Fibroblast of skin of left biceps (primary cell): ENCODE measurements at places on chromosomes 2 and 18.

DNA sequence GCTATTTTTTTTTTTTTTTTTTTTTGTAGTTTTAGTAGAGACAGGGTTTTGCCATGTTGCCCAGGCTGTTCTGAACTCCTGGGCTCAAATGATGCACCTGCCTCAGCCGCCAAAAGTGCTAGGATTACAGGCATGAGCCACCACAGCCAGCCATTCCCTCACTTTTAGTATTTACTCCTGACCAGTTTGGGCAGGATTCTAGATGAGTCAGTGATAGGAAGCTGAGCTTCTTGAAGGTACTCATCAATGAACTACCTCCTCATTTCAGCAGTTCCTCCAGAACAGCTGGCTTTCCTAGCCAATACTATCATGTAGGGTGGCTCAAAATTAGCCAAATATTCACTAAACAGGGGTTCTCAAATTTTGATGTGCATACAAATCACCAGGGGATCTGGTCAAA lies 57.2 kb downstream of the CYBRD1 start:
- no peak for DNase-seq

DNA sequence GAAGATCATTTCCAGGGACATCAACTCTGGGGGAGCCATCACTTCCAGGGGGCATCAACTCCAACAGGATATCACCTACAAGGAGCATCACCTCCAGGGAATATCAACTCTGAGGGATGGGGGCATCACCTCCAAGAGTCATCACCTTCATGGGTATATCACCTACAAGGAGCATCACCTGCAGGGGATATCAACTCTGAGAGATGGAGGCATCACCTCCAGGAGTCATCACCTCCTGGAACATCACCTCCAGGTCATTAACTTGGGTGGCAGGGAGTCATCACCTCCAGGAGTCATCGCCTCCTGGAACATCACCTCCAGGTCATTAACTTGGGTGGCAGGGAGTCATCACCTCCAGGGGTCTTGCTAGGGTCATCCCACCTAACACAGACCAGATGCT lies 167.6 kb downstream of the NDUFA10 start:
- DNase-seq, result no peak

- no peak for DNase-seq
Measured at GRCh38 chr2:26574900-26575560, 66.1 kb downstream of the CIB4 start.

GRCh38 chr2:55894720-55895119 lies 28.9 kb downstream of the EFEMP1 start:
- no peak for DNase-seq

- no peak for DNase-seq
Measured at GRCh38 chr2:157986761-157987160, 110.6 kb upstream of the ACVR1 start.

DNA sequence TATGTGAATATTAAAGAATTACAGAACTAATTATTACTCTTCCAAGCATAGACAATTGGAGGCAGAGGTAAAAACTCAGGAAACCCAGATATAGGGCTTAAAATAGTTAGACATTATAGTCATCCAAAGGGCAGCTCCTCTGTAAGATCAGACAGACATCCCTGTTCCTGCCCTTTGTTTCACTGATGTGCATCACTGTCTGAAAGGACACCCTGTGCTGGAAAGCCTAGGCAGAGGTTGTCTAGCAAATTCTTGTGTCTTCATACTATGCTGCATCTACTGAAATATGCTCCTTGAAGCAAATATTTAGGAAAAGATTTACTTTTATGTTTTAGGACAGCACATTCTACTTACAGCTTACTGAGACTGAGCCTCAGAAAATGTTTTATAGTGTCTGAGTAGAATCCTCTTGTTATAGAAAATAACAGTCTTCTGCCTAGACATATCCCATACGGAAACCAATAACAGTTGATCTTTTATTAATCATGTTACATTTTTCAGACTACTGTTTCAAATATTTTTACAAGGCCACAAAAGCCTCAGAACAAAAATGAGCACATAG lies 977.3 kb upstream of the CDH2 start:
- DNase-seq, result no peak

DNA sequence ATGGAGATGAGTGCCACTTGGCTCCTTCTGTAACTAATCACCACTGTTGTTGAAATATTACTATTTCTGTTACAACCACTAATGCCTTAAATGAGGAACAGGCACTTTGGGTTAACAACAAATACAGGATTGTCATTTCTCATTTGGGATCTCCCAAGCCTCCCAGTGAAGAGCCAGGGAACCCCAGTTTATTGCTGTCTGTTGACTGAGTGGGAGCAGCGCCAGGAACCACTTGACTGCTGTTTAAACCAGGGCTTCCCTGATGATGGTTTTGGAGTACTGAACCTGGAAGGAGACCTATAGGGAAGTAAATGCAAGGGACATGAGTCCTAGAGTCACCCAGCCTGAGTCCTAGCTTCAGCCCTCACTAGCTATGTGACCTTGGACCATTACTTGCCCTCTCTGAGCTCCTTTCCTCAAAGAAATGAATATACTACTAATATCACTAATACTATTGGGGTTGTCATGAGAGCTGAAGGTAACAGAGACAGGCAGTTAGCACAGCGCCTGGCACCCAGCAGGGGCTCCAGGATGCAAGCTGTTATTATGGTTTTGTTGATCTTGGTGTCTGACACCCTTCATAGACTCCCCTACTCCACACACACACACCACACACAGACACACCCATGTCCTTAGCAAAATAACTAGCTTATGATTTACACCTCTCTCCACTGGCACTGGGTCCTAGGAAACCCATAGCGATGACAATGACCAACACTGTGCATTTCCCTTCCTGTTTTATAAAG lies 104.2 kb upstream of the FZD7 start:
- no peak for DNase-seq

DNA sequence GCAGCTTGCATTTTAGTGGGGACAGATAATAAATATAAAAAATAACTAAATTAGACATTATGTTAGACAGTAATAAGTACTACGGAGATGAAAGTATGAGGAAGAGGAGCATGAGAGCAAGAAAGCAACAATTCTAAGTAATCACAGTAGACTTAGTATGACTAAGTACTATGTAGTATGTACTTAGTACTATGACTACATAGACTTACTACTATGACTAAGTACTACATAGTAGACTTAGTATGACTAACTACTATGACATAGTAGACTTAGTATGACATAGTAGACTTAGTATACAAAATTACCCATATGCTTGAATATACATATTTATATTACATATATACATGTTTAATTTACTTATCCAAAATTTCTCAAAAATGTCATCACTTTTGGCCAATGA lies 29.3 kb downstream of the CDH20 start:
- no peak for DNase-seq

- DNase-seq, result no peak
Measured at GRCh38 chr2:19138264-19138825, 220.1 kb downstream of the OSR1 start.

- no peak for DNase-seq
Measured at GRCh38 chr2:241777686-241778627, 1.3 kb downstream of the GAL3ST2 start.

DNA sequence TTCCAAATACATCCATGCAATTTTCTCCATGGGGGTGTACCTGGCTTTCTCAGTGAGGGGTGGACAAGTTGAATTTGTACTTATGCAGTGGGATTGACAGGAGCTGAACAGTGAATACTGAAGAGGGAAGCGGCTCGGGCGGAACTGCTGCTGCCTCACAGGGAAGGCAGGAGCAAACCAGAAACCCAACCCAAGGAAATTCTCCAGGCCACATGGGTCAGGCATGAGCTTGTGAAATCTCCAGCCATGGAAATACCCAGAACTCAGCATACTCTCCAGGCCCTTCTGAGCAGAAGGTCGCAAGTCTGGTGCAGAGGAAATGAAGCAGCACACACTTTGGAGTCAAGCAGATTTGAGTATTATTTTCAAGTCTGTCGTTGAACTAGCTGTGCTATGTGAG lies 26.5 kb upstream of the INO80C start:
- no peak for DNase-seq

DNA sequence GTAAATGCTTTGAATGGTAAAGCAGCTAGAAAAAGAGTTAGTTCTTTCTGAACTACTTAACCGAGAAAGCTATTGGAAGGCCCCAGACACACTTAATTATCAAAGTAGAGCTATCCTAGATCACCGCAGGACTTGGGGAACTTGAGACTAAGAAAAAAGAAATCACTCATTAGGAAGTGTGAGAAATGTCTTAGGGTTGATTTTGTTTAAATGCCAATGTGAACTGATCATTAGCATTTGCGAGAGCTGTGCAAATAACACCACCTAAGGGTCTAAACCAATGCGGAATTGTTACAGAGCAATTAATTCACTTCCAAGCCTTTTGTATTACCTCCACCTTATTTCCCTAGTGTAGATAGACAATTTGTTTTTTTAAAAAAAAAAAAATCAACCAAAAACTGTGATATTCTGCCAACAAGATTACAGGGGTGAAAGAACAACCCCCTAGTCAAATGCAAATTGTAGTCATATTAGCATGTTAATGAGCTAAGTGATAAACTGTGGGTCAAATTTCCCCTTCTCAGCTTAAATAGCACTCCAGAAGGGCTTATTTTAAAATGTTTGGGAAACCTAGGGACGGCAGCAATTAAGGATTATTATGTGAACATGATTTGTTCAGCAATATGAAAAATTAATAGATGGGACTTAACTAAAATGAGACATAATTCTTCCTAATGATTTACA lies 246.2 kb upstream of the STON1 start:
- DNase-seq, result no peak

GRCh38 chr18:74400813-74401212 lies 56.3 kb downstream of the DIPK1C start:
- no peak for DNase-seq

DNA sequence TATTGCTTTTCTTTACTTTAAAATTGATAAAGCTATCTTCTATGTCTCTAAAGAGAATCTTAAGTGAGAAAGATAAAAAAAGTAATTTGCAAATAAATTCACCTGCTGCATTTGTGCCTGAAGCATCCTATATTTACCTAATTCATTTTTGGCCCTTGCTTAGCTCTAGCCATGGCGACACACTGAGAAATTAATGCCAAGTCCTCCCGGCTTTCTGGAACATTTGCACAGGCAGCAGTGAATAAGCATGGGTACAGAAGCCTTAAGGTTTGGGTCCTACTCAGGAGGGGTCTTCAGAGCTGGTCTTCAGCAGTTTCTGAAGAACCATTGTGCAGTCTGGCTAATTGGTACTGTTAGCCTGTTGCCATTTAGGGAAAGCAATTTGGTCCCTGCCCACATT lies 73.9 kb upstream of the ZEB2 start:
- DNase-seq, result no peak

GRCh38 chr2:236215196-236215595 lies 47.0 kb upstream of the GBX2 start:
- no peak for DNase-seq

DNA sequence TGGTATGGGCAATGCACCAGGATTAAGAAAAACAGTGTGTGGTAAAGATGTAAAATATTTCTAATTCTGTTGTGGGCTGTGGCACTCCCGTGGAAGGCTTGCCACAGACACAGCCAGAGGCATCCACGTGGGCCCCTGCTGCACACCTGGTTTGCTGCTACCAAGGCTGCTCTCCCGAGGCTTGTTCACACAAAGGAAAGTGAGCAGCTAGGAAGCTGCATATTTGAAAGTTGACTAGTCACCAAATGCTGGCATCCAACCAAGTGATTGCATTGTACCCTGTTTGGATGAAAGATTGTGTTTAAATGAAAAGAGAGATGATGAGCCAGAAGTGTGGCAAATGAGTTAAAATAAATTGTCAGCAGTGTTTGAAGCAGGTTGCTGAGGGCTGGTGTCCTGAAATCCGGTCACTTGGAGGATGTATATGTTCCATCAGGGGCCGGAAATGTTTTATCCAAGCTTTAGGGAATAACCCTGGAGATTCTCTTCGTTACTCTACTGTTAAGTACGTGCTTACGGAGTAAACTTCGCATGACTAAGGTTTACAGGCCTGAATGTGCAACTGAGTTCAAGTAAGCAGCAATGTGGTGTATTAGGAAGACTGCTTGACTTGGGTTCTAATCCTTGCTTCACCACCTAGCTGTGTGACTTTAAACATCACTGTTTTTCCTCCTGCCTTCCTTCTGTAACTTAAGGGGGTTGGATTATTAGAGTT lies 86.1 kb downstream of the MSH2 start:
- DNase-seq, result peak; percentile 64

DNA sequence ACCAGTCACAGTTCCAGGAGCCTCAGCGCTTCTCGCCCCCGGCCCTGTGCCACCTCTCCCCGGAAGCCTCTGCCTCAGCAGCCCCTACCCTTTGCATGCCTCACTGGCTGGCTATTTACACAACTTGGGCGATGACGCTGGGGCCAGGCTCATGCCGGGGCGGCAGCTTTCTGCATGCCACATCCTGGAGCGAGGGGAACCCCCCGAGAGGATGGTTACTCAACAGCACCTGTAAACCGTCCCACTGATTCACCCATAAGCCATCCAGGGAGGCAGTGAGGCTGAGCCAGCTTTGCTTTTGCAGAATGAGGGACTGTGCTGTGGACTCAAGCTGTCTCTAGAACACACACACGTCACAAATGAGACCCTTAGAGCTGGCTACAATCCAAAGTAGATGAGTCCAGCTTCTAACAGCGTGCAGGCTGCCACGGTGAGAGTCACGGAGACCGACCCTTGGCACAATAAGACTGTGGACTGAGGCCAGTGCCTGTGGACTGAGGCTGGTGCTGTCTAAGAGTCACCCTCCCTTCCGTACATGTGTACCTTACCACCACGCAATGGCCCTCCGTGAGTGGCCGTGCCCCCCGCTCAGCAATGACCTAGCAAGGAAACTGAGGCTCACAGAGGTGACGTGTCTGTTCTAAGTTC lies 45.6 kb upstream of the ODC1 start:
- no peak for DNase-seq

GRCh38 chr2:22907330-22907729 lies 477.6 kb upstream of the KLHL29 start:
- no peak for DNase-seq

DNA sequence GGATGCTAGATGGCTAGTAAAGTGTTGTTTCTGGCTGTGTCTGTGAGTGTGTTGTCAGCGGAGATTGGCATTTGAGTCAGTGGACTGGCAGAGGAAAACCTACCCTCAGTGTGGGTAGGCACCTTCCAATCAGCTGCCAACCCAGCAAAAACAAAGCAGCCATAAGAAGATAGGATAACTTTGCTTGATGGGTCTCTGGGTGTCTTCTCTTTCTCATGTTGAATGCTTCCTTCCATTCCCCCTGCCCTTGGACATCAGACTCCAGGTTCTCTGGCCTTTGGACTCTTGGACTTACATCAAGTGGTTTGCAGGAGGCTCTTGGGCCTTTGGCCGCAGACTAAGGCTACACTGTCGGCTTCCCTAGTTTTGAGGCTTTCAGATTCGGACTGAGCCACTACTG lies 429.0 kb upstream of the ZNF804A start:
- DNase-seq, result no peak

- DNase-seq, result no peak
Measured at GRCh38 chr2:78982638-78983330, 42.7 kb upstream of the REG3G start.

DNA sequence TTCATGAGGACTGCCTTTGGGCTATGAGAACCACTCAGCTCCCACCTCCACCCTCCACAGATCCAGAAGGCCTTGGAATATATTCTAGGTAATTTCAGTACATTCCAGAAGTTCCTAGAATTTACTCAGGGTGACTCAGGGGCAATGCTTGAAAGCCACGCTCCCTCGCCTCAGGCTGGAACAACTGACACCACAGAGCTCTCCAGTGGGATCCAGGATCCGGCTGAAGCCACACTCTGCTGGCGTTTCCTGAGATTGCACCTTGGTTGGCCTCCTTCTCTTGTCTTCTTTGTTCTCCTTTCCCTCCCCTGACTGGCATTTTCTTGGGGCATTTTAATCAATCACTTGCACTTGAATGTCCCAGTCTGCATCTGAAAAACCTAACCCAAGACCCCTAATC lies 92.6 kb upstream of the KCNE4 start:
- peak; percentile 74 for DNase-seq
